ENCODE measurements at places on chromosomes 3 and 15.

DNA sequence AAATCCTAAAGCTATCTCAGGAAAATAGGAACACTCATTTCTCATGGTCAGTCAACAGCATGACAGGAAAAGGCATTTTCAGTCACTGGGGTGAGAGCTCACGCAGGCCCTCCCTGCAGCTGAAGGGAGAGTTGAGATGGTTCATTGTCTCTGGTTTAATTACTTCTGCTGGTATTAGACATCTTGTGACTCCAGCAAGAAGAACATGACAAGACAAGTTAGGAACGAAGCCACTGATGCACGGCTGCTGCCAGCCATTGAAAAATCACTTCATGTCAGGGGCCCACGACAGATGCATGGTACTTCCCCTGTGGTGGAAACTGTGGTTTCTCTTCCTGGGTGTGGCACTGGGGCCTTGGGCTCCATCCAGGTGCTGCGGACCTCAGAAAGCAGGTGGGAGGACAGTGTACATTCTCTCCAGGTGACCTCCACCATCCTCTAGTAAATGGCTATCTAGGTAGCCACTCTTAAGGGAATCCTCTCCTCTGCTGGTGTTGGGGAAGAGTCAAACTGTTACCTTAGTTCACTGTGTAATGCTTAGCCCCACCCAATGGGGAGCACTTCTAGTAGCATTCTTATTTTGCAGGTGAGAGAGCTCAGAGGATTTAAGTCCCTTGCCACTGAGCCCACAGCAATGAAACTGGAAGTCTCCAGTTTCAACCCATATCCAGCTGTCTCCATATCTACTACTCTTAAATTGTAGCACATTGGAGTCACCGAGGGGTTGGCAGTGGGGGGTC is 274.2 kb downstream of the LRTM1 start:
- DNase-seq, result no peak

GRCh38 chr3:21392526-21392925 is 358.5 kb downstream of the ZNF385D start:
- DNase-seq, result no peak

GRCh38 chr3:4979428-4980228 is at the start of gene BHLHE40:
Gene BHLHE40, plus strand, starts transcription at chr3:4979437. Its CDS starts 282 bp downstream, at chr3:4979719.
- no peak for DNase-seq

DNA sequence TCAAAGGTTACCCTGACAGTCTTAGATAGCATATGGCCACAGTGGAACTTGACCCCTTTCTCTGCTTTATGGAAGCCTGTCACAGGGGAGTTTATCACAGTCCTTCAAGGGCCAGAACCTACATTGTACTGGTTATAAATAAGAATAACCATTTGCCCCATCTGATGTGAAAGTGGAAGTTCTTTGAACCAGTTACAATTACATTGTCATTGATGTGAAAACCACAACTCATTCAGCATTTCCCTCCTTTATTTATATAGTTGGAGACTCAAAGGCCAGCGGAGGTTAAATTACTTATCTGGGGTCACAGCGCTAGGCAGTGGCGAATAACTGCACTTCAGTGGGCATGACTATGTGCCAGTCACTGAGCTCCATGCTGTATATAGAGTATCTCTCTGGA is 60.5 kb upstream of the TBC1D5 start:
- DNase-seq, result no peak

DNA sequence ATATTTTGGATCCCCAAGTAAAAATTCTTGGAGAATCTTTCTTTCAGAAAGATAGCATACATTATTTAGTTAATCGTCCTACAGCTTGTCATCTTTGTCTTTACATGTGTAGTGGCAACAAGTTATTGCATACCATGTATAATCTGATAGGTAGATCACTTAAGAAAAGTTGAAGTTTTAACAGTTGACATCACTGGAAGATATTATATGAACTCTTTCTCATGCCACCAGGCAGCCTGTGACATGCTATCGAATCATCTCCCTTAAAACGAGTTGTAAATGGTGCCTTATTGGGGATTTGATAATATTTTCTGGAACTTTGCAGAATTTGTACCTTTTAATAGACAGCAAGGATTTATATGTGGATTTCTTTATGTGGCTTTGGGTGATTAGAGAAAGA is 8.7 kb downstream of the U2SURP start:
- no peak for DNase-seq

DNA sequence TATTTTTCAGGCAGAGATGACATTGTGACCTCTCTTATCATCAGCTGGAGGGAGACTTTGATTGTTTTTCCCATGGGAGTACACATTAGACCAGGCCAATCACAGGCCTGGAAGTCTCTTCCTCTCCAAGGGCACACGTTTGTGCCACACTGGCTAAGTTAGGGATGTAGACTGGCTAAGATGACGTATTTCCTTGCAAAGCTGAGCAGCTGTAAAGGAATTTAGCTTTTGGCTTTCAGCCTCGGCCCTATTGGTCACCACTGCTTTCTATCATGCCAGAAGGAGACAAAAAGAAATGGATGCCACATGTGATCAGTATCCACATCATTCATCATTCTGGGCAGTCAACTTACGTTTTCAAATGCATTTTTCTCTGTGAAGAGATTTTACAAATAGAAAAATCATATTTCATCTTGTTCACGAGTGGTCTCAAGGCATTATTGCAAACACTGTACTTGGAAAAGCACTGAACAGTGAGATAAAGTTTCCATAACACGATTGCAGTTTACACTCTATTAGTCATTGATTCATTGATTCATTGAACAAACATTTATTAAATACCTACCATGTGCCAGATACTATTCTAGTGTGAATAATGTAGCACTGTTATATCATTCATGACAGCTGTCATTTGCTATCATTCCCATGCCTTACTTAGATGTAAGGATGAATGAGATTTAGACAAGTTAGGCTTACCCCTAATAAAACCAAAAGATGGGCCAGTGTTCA is 27.0 kb upstream of the RNF7 start:
- DNase-seq, result no peak

DNA sequence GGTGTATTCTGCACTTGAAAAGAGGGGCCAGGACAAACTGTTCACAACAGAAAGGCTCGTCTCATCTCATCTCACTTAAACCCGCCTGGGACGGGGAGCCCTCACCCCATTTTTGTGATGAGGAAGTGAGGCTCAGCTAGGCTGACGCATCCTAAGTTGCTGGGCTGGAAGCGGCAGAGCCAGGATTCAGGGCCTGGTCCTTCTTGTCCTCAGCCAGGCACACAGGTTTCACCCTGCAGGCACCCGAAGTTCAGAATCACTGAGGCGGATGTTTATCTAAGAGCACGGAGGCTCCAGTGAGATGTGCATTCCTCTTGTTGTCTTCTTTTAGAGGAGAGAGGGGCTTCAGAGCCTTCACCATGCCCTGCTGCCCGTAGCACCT is 51.1 kb upstream of the PLXNA1 start:
- no peak for DNase-seq

- no peak for DNase-seq
These were observed 2.1 kb upstream of the GLCE start for GRCh38 chr15:69158201-69158842.

DNA sequence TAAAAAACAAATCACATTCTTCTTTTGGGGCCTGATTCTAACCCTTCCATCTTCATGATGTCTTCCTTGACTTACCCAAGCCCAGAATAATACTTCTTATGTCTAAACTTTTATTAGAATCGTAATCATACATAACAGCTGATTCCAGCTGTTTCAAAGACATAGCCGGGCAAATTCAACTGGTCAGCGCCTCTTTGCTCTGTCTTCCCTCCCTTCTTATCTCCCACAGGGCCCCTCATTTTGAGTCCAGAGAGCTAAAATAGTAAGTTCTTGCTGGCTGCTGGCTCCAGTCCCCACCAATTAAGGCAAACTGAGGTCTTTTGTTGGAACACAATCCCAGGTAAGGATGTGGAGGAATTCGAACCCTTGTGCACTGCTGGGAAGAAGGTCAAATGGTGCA is 108.6 kb downstream of the ADCY5 start:
- no peak for DNase-seq

DNA sequence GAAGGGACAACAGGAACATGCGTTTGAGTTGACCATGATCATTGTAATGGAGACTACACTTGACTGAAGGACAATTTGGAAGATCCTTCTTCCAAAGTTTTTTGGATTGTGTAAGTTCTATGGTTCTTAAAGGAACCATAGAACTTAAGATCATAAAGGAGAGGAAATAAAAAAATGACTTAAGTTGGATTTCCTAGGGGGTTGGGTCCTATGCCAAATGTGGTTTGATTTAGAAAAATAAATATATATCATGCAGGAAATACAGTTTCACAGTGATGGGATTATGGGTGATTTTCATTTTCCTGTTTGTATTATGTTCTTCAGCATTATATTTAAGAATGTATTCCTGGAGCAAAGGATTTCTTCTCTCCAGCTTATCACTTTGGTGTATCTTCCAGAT is 305.5 kb upstream of the DPH6 start:
- no peak for DNase-seq

GRCh38 chr3:8256441-8257071 is 245.1 kb upstream of the LMCD1 start:
- no peak for DNase-seq

DNA sequence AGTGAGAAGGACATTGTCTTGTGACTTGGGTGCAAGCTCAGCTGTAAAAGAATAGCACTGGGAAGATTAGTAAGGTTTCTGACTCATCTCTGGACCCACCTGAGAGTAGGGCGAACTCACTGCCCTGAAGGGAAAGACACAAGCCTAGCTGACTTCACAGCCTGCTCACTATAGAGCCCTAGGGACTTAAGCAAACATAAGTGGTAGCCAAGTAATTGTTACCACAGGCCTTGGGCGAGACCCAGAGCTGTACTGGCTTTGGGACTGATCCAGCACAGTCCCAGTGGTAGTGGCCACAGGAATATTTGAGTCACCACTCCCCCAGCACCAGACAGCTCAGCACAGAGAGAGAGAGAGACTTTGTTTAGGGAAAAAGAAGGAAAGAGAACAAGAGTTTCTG is 429.9 kb downstream of the TBL1XR1 start:
- DNase-seq, result no peak

GRCh38 chr3:182246870-182247269 is 535.1 kb downstream of the SOX2 start:
- DNase-seq, result no peak

GRCh38 chr3:131796558-131797198 is 238.1 kb downstream of the CPNE4 start:
- DNase-seq, result no peak

DNA sequence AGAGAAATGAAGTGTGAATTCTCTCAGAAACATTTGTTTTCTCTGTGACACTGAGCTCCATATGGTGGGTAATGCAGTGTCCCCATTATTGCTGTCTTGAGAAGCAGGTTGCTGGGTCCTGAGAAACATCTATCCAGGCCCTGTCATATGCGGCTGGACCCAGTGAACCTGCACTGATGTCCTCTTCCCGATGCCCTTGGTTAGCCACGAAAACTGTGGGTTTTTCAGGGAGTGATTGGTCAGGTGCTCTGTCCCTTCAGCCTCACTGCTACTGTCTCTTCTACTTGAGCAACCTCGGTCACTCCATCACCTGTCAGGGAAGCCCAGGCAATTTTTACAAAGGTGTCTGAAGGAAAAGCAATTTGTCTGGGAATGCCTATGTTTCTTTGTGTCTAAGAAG is 77.0 kb downstream of the SLC7A14 start:
- no peak for DNase-seq

DNA sequence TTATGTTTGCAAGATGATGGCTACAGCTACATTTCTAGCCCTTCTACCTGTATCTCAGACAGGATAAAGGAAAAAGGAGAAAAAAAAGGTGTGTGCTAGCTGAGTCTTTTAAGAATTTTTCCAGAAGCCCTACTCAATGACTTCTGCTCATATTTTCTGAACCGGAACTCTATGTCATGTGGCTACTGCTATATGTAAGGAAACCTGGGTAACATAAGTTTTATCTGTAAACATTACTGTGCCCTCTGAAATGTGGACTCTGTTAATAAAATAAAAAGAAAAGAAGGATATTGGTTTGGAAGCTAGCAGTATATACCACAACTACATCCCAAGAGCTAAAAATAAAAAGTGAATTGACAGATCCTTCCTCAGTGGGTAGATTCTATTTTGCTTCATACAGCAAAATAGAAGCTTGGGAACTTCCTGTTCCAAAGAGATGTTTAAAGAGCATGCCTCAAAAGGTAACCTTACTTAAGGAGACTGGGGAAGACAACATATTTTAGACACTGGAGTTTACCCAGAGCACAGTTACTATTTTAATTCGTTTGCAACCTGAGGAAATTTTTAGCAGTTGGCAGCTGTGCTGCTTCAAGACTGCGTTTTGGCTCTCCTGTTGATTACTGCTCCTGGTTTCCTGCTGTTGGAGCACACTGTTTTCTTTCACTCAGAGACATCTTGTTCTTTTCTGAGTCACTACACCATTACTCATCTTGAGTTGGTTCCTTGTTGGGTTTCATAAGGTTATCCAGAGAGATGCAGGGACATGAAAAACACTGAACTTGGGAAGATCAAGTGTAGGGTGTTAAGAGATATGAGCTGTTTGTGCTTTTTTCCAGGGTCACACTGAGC is 280.7 kb downstream of the NFKBIZ start:
- no peak for DNase-seq

GRCh38 chr3:109057616-109058015 is 60.3 kb downstream of the MORC1 start:
- DNase-seq, result no peak

GRCh38 chr3:14323401-14324223 is 78.8 kb upstream of the SLC6A6 start:
- DNase-seq, result no peak

DNA sequence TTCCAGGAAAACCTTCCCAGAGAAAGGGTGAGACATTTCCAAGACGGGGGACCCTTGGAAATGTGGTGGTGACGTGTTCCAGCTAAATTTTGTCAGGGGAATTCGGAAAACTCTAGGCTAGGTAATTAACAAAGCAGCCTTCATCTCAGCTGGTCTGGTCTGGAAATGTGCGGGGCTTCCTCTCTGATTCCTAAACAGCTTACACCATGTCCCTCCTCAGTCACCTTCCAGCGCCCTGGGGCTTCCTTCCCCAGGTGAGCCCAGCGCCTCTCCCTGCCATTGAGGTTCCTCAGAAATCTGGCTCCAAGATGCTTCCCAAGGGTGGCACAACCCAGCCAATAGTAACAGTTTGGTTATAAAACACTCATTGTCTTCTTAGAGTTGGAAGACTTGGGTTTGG is 571 bp downstream of the ACAD9 start:
- DNase-seq, result no peak

DNA sequence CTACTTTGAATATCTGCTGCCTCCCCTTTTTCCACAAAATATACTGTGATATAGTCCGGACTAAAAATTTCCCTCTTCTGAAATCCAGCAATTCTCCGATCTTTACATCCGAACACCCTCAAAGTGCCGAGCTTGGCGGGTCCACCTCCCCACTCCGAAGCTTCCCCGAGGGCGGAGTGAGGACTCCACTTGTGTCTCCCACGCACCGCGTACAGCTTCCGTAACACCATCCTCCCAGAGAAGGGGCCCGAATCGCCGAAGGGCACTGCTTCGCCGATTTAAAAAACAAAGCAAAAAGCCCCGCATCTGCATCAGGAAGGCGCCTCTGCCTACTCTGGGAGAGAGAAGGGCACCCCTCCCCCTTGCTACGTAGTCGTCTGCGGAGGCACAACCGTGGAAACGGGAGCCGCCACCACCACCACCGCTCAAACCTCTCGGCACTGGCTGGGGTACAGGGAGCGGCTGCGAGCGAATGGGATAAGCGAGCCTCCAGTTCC is 551 bp downstream of the NCBP2 start:
- no peak for DNase-seq

All from coronary artery (tissue), 2 donors.